AG20443 (cell line): ENCODE measurements at places on chromosomes 13 and 19.

- no peak for DNase-seq
Measured at GRCh38 chr13:19676168-19676567, 42.7 kb downstream of the MPHOSPH8 start.

DNA sequence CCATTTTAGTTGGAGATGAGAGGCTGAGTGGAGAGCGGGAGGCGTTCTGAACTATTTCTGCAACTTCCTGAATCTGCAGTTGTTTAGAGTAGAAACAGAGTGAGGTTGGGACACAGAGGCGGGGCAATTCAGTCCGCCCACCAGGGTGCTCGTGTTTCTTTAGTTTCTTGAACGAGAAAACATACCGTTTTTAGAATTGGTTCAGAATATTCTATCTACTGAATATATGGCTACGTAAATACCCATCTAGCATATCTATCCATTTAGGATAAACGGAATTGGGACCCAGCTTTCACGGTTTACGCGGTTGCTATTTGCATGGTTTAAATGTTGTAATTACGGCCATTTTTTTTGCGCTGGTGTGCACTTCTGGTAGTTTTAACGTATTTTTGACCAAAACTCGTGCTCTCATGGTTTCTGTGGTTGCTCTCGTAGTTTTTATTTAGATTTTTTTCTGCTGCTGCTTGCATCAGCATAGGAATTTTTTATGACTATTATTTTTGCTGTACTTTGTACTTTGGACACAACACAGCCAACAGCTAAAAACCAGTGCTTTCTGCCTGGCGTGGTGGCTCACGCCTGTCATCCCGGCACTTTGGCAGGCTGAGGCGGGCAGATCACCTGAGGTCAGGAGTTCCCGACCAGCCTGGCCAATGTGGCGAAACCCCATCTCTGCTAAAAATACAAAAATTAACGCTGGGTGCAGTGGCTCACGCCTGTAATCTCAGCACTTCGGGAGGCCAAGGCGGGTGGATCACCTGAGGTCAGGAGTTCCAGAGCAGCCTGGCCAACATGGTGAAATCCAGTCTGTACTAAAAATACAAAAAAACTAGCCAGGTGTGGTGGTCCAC is 32.7 kb downstream of the TIMM13 start:
- DNase-seq = no peak

GRCh38 chr13:97629601-97630272 is 195.8 kb downstream of the RAP2A start:
- DNase-seq = no peak

DNA sequence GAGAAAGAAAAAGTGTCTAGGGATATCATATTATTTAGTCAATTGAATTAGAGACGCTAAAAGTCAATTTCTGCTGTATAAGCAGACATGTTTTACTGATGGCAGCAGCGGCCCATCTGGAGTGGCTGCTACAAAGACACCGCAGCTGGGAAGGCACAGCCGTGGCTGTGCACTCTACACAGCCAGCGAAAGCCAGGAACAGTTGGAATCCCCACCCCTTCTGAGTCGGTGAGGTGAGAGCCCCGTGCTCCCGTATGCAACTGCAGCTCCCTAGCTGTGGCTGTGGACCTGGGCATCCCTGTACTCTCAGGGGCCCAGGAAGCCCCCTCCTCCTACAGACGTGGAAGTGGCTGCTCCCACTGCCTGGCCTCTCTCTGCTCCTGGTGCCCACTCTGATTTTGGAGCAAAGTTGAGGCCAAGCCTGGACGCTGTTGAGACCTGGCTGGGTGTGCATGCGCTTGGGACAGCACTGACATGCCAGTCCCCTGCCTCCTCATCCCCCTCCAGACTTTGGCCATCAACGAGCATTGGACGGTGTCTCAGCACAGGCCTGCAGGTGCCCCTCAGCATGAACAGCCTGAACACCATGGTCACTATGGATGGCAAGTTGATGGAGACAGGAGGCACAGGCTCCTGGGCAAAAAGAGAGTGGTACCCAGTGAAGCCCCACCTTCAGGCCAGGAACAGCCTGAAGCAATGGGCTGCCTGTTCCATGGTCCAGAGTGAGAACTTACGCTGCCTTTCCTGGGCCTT is 944.0 kb upstream of the MIR17HG start:
- DNase-seq = no peak

GRCh38 chr13:98751367-98751782 is 1.1 kb downstream of the SLC15A1 start:
- no peak for DNase-seq

- no peak for DNase-seq
Measured at GRCh38 chr13:106246242-106246641, 289.2 kb downstream of the EFNB2 start.

GRCh38 chr13:107275945-107276614 is 708.1 kb upstream of the ARGLU1 start:
- no peak for DNase-seq

GRCh38 chr19:33545217-33545981 is 23.8 kb upstream of the PEPD start:
- DNase-seq = no peak

DNA sequence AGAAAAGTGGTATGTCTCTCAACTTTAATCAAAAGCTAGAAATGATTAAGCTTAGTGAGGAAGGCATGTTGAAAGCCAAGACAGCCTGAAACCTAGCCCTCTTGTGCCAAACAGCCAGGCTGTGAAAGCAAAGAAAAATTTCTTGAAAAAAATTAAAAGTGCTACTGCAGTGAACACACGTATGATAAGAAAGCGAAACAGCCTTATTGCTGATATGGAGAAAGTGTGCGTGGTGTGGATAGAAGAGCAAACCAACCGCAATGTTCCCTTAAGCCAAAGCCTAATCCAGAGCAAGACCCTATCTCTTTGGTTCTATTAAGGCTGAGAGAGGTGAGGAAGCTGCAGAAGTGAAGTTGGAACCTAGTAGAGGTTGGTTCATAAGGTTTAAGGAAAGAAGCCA is 96.4 kb downstream of the ZDHHC20 start:
- DNase-seq = no peak

- DNase-seq = no peak
Measured at GRCh38 chr13:71935166-71935840, 68.3 kb upstream of the DACH1 start.

DNA sequence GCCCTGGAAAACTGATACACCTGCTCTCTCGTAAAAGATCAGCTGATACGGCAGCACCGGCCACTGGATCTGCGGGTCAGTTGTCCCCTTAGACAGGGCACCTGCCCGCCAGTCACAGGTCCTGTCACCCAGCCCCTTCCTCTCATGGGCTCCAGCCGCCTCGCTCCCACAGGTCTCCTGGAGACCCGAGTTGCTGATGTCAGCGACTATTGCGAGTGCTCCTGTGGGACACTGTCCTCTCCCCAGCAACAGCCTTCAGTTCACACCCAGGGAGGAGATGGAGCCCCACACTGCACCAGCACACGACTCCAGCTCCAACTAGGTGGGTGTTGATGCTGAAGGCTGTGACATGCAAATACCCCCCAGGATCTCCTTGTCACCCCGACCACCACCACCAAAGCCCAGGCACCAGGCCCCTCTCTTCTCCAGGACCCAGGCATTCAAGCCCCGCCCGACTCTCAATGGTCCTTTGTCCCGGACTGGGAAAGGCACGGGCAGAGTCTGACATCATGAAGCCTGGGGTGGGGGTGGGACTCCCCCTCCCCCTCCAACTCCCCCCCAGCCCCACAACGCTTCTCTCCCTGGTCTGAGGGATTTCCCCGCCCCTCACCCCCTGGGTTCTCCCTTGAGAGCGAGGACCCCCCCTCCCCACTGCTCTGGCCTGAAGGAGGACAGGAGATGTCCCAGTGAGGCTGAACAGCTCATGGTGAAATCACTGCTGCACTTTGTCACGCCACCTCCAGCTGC is 1.4 kb upstream of the MAG start:
- no peak for DNase-seq

- no peak for DNase-seq
Measured at GRCh38 chr13:67619995-67620380, 389.9 kb upstream of the PCDH9 start.
